NK-92 treated with Interleukin-12 subunit alpha and Interleukin-12 subunit beta, amount 100 ng/mL, for 24 hours (cell line): ENCODE measurements at places on chromosomes 2 and 18.
A peak's percentile ranks its signal among the peaks of the same experiment; 100 is the strongest.

GRCh38 chr18:76405681-76406356 lies 89.2 kb downstream of the ZNF516 start:
- DNase-seq = peak; percentile 16

GRCh38 chr2:119216994-119217393 lies 6.6 kb upstream of the STEAP3 start:
- no peak for DNase-seq

- no peak for DNase-seq
Measured at GRCh38 chr2:11560806-11561205, 27.0 kb downstream of the GREB1 start.

DNA sequence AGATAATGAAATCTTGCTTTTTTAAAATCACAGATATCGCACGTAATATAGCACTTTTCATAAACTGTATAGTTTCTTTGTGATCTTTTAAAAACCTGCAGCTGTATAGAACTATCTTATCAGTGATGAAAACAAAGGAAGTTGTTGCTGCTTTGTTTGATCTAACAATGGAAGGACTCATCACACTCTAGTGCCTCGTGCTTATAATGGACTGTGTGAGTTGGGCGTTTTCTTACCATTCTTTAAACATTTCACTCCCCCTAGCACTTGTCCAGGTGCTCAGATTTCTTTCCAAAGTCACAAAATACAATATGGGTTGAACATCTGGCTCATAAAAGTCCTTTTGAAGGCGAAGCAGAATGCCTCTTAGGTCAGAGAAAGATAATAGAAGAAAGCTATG lies 94.8 kb upstream of the SPATS2L start:
- no peak for DNase-seq
